ENCODE measurements at places on chromosomes 2 and 18. TPM values are rescaled to one million over a fixed set of nuclear protein-coding genes. Genes with fewer than 3 reads are reported as not detected.

TTN gene
- total RNA-seq = under 0.01 TPM

LINC00305 gene
- total RNA-seq = not detected

DNA sequence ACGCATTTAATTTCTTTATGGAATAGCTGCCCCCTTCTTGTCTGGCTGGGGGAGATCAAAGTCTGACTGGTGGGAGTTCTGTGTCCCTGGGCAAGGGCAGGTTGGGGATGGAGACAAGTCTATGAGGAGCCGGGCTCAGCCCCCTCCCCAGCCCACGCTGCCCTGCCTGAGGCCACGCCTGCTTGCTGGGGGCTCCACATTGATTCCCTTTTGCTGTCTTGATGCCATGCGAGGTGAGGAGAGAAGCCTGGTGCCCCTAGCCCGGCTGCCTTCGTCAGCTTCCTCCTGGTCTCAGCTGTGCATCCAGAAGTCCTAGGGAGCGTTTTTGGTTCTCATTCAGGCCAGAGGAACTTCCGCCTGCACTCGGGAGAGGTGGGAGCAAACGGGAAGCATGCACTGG is 247.9 kb downstream of the NDUFA10 start:
- DNase-seq = no peak

DNA sequence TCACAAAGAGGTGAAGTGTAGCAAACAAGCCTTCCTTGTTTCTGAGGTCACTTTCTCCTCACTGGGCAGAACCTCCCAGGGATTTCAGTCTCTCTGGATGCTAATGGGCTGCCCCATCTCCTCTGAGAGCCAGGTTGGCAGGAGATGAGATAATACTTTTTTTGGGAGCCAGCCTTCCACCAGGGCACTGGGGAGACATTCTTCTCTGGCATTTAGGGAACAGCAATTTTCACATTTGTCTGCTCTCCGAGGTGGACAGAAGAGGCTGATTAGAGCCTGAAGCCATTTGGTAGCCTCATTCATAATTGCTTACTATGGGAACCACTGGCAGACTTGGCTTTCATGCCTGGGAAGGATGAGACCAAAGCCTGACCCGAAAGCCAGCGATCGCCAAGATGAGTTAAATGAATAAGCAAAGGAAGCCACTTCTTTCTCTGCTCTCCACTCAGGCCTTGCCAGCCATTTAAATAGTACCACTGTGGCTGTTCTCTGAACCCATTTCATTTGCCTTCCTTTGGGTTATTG is 70.1 kb downstream of the NRP2 start:
- DNase-seq = no peak

DNA sequence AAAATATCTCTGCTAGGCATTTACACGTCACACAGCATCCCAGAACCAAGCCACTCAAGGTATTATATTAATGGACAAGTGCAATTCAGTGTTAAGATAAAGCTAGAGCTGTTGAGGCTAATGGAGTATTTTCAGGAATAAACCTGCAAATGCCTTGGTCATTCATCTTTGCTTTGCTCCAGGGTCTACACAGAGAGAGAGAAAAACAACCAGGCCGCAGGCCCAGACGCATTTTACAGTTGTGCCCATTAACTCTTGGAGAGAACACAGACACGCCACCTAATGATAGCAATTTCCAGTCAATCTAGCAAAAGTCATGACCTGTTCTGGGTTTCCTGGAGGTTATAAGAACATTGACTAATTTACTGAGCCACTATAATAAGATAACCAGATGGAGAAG is 829.3 kb downstream of the LRRTM4 start:
- DNase-seq = no peak

DNA sequence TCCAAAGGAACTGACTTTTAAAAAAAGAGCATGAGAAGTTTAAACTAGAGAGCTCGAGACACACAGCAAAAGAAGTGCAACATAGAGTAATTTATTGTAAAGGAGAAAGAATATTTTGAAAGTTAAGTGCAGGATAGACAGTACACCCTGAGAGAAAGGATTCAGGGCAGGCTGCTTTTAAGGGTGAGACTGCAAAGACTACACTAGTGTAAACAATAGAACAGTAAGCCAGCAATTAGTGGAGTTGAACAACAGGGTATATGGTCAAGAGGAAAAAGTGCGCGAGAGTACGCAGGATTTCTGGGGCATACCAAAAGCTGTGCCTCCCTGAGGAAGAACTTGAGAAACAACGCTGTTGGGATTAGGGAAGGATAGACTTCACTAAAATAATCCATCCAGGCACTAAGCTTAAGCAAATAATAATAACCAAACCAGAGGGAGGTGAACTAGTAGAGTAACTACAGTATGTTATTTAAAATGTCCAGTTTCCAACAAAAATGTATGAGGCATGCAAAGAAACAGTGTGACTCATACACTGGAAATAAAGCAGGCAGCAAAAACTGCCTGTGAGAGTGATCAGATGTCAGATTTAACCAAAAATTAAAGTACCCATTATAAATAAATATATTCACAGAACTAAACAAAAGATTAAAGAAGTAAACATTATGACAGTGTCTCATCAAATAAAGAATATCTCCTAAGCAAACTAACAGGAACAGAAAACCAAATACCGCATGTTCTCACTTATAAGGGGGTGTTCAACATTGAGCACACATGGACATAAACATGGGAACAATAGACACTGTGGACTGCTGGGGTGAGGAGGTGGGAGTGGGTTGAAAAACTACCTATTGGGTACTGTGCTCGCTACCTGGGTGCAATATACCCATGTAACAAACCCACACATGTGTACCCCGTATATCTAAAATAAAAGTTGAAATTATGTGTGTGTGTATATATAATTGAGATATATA is 40.5 kb upstream of the EMILIN2 start:
- DNase-seq = no peak

GRCh38 chr2:195961873-195962272 is 106.8 kb downstream of the DNAH7 start:
- DNase-seq = no peak

GRCh38 chr2:217393585-217394032 is 533.7 kb upstream of the TNP1 start:
- DNase-seq = peak; percentile 8

DNA sequence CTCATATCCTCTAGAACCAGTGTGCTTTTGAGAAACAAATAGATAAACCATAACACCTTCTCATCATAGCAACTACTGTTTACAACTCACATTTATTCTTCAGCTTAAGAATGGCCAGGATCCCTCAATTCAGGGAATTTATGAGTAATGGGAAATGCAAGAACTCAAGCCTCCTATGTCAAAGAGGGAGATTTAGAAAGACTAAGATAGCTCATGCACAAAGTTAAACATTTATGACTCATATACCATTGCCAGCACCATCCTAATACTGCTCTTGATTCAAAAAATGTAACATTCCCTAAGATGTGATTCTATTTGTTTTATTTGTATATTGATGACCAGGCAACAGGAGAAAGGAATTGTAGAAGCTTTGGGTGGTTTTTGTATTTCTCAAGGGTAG is 172.8 kb downstream of the CYP26B1 start:
- no peak for DNase-seq

- DNase-seq = no peak
Measured at GRCh38 chr2:141199711-141200110, 931.1 kb downstream of the LRP1B start.

Data from SK-MEL-5 (cell line).